ENCODE measurements at places on chromosomes 5 and 9. TPM values are rescaled to one million over a fixed set of nuclear protein-coding genes. Genes with fewer than 3 reads are reported as not detected.

GRCh38 chr5:61389609-61390008, 57.6 kb downstream of the ZSWIM6 start:
- DNase-seq, result no peak

DNA sequence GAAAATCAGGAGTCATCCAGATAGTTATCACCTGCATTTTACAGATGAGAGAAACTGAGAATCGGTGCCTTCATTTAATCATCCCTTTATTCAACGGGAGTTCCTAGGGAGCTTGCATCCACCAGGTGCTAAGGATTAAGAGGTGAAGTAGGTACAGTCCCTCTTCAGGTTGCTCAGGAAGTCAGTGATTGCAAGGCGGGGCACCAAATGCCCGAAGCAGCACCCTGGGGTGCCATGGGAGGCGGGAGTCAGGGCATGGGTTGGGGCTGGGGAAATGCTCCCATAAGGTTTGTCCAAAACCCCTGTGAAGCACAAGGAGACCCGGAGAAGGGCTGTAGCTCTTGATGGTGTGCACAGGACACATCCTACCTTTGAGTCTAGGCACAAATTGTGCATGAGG, 98.8 kb upstream of the KLF4 start:
- DNase-seq, result no peak

GRCh38 chr9:115980502-115980901, 173.1 kb upstream of the PAPPA start:
- DNase-seq, result no peak

DNA sequence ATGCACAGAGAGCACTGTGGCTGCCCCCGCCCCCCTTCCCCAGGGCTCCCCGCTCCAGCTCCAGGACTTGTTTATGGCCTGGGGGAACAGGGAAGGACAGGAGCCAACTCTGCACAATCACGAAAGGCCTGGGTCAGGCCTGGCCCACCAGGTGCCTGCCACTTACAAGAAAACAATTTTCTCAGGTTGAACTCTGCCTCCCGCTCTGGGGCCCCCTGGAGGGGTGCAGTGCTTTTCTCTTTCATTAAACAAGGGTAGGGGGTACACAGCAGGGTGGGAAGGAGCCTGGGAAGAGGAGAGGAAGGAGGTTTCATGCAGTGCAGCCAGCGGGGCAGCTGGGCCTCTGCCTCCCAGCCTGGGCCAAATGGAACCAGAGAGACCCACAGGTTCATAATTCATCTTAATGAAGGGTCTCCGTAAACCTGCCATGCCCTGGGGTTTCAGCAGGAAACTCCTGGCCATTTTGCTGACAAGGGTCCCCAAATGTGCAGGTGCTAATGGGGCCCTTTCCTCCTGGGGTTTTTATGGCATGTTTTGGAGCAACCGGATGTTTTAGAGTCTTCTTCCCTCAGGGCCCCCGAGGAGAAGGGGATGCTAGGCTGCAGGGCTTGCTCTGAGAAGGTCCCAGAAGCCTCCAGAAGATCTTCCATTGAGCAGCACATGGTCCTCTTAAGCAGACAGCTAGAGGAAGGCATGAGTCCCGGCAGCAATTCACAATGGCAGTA, 219.8 kb downstream of the SLIT3 start:
- DNase-seq, result no peak

- DNase-seq, result no peak
Observed at GRCh38 chr9:95762322-95762721, 113.2 kb upstream of the ERCC6L2 start.

- DNase-seq, result no peak
Observed at GRCh38 chr9:4638968-4639367, 23.1 kb upstream of the PLPP6 start.

DNA sequence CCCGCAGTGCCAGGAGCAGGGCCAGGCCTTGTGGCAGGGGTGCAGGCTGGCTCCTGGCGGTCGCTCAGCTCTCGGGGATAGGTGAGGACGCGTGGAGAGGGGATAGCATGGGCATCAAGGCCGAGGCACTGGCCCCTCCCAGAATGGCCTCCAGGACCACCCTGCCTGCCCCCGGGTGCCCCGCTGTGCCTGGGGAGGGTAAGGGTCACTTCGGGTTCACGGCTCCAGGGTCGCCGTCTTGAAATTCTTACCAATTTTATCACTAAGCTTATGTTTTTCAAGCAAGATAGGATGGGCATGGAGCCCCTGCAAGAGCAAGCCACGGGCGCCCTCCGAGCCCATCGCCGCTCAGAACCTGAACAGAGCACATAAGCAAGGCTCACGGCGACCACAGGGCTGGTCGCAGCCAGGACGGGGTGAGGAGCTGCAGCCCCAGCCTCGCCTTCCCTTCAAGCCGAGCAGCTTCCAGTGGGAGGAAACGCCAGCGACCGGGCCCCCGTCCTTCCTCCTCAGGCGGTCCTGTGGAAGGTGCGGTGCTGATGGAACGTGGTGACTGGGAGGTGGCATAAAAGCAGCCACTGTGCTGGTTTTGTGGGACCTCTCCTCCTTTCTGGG, 14.2 kb upstream of the CLPTM1L start:
- DNase-seq, result no peak

DNA sequence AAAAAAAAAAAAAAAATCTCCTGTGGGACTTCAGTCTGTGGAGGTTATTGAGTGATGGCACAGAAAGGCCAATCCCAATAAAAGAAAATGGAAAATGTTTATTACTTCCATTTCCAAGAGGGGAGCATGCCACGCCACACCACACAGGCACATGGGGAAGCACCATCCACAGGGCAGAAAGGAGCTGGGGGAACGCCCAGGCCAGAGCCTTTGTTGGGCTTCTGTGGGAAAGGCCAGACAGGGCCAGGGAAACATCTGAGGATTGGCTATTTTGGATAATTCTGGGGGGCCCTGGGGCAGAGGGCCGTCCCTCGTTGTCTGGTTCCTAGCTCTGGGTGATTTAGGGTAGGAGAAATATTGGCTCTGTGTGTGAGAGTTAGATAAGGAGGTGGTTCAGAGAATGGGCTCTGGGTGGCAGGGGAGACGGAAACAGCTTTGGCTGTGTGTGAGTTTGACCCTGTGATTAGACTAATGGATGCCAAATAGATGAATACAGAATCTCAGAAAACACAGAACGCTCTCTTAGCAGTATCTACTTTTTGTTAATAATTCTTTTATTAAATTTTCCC, 49.0 kb upstream of the ABL1 start:
- DNase-seq, result no peak

DNA sequence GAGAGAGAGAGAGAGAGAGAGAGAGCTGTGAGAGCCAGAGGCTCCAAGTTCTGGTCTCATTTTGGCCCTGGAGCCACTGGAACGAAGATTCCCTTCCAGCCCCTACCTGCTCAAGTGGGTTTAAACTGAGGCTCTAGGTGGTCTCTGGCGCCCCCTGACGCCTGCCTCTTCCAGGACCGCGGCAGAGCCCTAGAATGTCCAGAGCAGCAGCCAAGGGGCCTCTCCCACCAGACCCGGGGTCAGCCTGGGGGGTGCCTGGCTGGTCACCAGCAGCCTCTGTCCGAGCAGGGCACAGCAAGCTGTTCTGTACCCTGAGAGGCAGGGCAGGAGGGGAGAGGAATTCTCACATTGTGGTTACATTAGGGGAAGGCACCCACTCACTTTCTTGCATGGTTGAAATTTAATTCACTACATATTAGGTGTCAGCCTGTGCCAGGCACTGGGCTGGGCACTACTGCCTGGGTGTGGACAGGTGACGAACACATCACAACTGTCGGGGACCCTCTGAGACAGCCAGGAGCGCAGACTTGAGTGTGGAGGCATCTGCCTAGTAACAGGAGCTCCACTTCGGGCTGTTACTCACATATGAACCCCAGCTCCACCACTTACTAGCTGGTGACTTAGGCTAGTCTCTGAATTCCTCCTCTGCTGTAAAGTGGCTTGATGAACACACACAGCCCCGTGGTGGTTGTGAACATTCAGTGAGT, 44.5 kb downstream of the AMBP start:
- DNase-seq, result no peak

DNA sequence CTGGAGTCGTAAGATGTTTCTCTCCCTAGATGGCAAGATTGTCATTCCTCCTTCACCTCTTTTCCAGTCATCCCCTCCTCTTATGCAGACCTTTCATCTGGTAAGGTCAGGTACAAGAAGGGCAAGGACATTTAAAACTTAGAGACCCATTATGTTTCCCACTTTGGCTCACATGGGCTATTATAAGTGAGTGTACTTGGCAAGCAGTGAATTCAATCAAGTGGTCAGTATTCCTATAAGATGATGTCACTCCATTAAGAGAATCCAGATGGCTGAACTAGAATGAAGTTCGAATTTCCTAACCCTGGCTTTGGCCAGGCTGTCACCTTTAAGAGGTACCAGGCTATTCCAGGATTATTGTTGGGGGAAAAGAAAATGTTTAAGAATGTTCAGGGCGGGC, 32.2 kb downstream of the ZNF131 start:
- no peak for DNase-seq

DNA sequence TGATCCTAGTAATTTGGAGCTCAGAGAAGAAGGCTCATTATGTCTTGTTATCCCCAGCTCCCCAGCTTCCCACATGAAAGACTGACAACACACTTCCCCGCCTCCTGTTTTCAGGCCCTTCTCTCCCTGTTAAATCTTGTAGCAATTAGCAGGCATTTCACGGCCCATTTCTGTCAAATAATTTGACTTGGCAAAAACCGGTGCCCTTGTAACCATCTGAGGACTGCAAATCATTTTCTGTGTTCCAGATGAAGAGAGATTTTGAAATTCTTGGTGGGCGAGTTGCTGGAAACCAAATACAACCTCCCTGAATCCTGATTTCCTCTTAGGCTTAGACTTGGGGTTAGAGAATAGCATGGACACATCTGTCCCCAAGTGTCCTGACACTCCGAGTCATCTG, 109.7 kb downstream of the MSX2 start:
- DNase-seq, result no peak

GRCh38 chr5:128534726-128535125, 3.3 kb downstream of the FBN2 start:
- DNase-seq, result no peak

- no peak for DNase-seq
Observed at GRCh38 chr9:124054582-124055227, 43.1 kb downstream of the LHX2 start.

DNA sequence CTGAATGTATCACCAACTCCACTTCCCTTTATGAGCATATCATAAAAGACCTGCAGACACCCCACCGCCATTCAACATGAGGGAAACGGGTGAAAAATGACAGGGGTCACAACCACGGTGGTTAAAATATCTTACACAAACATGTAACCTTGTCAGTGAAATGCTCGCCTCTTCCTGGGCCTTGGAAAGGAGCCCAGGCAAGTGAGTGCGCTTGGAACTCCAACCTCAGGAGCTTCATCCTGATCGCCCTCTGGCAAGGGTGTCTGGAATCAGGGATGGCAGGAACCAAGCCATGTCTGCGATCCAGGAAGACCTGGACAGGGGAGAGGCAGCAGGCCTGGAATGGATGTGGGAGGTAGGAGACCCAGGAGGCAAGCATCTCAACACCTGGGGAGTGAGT, 282.7 kb downstream of the GAS1 start:
- no peak for DNase-seq

- no peak for DNase-seq
Observed at GRCh38 chr5:143133721-143134120, 269.8 kb downstream of the NR3C1 start.

- DNase-seq, result no peak
Observed at GRCh38 chr9:29233193-29233592, 1659.9 kb upstream of the C9orf72 start.

DNA sequence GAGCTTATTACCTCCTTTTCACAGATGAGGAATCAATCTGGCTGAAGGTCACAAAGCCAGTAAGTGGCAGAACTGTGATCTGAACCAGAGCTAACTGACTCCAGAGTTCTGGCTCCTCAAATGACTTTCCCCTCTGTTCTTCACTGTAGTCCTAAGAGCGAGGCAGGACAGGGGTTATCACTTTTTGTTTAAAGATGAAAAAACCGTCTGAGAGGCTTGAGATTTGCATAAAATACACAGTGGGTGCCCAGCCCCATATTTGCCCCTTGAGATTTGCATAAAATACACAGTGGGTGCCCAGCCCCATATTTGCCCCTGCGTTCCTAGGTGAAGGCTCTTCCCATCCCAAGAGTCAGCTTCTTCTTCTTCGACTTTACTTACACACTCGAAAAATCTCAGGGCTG, 667 bp downstream of the FBXO10 start:
- no peak for DNase-seq

- no peak for DNase-seq
Observed at GRCh38 chr5:63085561-63085960, 506.9 kb downstream of the LRRC70 start.

The LCN6 gene
- total RNA-seq, result 0.81 TPM

The SOHLH1 gene
- not detected for total RNA-seq

The SIGMAR1 gene
- 61.4 TPM for total RNA-seq

The MELK gene
- total RNA-seq, result 1.9 TPM

The ORM2 gene
- not detected for total RNA-seq

The SLC36A3 gene
- total RNA-seq, result not detected

The IGFBPL1 gene
- total RNA-seq, result under 0.01 TPM

The AIF1L gene
- total RNA-seq, result 4.8 TPM

The LIX1 gene
- not detected for total RNA-seq

The GNAQ gene
- 35.0 TPM for total RNA-seq

The DAB2 gene
- 4.6 TPM for total RNA-seq

The ADGRD2 gene
- total RNA-seq, result under 0.01 TPM

The SARDH gene
- total RNA-seq, result 10.5 TPM

The FOXI1 gene
- total RNA-seq, result not detected
